ENCODE measurements at places on chromosomes 12 and 14.

- no peak for DNase-seq
These were observed 169.9 kb upstream of the LHX5 start for GRCh38 chr12:113641426-113642030.

DNA sequence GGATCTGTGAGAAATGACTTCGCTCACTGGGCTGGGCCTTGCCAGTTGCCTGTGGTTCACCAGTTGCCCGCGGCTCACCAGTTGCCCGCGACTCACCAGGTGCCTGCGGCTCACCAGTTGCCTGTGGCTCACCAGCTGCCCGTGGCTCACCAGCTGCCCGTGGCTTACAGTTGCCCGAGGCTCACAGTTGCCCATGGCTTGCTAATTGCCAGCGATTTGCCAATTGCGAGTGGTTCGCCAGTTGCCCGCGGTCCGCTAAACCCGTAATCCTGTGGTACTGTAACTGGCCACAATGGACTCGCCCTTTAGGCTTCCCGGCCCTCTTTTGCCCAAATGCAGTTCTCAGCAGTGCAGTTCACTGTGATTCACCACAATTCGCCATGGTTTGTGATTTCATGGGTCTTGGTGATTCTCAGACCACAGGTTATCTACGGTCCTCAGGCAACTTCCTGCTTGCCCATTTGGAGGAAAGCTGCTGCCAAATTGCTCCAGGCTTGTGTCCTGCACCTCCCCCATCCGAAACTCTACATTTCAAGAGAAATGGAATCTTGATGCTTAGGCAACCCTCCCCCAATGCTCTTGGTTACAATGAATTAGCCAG, 15.0 kb upstream of the MEG3 start:
- no peak for DNase-seq

DNA sequence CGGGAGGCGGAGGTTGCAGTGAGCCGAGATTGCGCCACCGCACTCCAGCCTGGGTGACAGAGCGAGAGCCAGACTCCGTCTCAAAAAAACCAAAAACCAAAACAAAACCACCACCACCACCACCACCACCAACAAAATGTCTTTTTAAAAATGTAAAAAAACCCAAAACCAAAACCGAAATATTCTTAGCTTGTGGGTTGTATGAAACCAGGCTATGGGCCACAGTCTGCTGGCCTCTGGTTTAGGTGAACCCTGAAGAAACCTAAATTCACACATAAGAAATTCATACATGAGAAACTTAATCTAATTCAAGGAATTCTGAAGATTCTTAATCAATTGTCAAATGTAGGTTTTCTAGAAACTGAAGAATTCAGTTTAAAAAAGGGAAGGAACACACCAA, 37.6 kb downstream of the INSM2 start:
- DNase-seq, result no peak

DNA sequence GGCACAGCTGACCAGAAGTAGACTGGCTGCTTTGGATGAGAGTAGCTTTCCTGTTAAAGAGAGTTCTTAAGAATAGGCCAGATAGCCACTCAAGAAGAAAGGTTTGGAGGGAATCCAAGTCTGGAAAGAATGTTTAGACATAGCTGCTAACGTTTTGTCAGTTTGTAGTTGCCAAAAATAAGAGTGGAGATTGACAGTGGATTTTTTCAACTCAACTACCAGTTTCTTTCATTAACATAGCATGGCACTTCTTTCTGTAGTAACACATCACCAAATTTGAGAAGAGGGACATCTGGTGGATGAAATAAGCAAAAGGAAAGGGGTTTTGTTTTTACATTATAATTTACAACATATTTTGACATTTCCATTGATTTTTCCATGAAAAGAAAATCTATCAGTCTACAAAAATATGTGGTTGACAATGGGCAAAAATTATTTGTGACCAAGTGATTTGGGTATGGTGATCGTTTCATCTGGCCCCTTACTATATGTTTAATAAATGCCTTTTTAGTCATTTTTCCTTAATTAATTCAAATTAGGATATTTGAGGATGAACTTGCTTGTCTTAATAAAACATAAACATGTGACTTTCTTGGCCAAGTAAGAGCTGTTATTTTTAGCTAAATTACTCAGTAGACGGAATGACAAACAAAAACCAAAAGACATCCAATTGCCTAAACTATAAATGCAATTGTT, 71.1 kb downstream of the PTPRR start:
- no peak for DNase-seq

GRCh38 chr14:74980731-74981461, 21.8 kb upstream of the EIF2B2 start:
- no peak for DNase-seq

DNA sequence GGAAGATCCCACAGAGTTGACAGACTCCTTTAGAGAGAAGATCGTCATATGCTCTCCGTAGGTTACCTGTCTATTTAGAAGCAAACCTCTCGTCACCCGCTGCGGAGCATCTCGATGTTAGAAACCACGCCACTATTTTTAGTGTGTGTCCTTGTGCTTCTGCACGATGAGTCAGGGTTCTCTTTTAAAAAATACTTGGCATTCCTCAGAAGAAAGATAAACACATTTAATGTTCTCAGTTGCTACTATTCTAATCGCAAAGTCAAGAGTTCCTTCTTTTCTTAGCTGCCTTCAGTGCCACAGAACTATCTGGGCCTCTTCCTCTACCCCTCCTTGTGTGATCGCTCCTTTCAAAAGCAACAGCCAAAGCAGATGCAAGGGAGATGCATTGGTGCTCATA, 192.4 kb downstream of the PELI2 start:
- DNase-seq, result no peak

- DNase-seq, result no peak
These were observed 21.0 kb upstream of the PPP1R13B start for GRCh38 chr14:103868242-103868897.

DNA sequence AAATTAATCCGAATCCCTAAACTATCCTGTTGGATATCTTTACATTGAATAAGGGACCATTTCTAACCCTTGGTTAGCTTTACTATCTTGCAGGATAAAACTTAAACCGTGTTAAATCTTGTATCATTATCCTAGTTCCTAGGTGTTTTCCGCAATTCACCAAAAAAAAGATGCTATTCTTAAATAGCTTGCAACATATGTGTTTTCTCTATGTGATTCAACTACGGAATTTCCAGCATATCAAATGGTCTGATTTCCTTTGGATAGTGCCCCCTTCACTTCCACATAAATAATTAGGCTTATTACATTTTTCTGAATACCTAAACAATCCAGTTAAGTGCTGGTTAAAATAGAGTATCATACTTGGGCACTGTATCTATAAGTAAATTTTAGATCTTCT, 130.3 kb downstream of the ITPR2 start:
- no peak for DNase-seq

DNA sequence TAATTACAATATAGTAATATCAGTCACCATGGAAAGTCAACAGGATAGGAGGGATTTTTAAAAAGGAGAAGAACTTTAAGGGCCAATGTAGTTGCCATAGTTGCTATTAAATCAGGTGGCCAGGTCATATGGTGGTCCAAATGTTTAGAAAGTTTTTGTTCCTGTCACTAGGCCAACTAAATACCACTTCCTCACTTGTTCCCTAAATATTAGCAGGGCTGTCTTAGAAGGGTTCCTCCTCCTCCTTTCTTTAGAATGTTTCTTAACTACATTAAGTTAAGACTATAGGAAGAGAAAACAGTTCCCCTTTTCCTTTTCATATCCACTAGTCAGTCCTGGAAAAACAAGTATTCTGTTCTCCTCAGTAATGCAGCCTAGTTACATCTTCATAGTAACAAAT, 50.3 kb downstream of the MON2 start:
- DNase-seq, result no peak

DNA sequence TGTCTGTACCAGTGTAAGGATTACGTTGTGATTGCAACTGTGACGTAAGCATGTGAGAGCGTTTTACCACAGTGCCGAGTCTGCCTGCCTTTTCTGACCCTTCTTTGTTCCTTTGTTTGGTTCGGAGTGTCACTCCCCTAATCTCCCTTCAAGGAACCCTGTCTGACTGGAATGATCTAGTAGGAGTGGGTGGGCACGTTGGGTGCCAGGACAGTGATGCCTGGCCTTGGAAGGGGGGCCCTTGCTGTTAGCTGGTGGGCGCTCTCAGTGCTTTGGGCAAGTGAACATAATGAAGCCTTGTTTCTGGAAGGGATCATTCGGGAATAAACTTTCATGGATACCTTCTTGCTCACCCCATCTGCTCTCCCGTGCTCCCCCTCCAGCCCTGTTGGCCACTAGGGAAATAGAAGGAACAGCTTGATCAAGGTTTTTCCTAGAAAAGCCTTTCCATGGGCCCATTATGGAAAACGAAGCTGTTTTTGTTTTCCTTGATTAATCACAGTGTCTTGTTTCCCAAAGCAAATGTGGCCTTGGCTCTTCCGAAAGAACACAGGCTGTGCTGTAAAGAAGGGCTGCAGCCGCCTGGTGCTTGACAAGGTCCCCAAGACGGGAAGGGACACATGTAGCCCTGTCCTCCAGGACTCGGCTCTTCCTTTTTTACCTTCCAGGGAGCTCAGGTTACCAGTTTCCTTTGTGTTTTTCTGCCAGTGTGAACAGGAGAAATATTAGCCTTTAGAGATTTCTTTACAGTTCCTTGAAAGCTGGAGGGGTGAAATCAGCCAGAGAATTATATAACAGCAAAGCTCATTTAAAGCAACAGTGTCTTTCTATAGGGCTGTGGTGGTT, 215.5 kb downstream of the CRADD start:
- DNase-seq, result no peak

- DNase-seq, result no peak
These were observed 118.2 kb downstream of the METTL25 start for GRCh38 chr12:82476511-82476910.

GRCh38 chr12:60842181-60842580, 1246.4 kb downstream of the SLC16A7 start:
- no peak for DNase-seq

- no peak for DNase-seq
These were observed 66.2 kb downstream of the IRF2BPL start for GRCh38 chr14:76962303-76962660.

DNA sequence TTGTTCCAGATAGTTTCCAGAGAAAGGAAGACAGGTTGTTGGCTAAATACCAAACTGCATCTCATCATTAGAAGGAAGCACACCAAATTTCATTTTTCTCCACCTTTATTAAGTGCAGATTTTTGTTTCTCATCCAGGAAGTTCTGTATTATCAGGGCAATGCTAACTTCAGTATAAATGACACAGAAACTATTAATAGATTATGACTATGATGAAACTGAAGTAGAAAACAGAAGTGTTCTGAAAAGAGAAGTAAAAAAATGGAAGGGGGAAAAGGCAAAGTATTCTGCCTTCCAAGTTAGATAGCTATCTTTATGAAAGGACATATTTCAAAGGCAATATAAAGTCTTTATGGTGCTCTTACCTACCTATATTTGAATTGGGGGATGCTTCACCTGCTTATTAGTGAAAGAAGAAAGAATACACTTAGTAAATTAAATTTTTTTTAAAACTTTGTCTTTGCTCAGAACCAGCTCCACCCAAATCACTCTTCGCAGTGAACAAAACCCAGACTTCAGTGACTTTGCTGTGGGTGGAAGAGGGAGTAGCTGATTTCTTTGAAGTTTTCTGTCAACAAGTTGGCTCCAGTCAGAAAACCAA, 223.9 kb downstream of the PTPRO start:
- no peak for DNase-seq

GRCh38 chr14:45785240-45785639, 532.2 kb upstream of the MIS18BP1 start:
- DNase-seq, result no peak

DNA sequence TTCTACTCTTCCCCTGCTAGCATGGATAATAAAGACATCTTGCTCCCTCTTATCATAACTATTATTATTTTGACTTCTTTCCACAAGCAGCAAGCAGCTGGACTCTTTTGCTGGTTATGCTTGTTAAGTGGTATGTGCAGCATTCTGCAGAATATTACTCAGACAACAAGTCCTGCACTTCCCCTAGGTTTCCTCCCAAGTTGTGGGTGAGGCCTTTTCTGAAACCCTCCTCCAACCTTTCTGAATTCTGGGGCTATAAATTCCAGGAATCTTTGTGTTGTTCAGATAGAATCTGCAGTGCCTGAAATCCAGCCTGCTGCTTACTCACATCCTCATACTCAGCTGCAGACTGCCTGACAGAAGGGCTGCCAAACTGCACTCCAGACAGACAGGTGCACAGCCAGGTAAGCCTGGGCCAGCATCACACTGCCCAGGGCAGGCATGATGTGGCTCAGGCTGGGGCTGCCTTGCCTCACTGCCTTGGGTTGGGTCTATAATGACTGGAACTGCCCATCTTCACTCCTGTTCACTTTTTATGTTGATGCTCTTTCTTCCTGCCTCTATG, 6.2 kb upstream of the DHRS2 start:
- no peak for DNase-seq

GRCh38 chr14:60736494-60736893, 1.9 kb downstream of the MNAT1 start:
- DNase-seq, result no peak

DNA sequence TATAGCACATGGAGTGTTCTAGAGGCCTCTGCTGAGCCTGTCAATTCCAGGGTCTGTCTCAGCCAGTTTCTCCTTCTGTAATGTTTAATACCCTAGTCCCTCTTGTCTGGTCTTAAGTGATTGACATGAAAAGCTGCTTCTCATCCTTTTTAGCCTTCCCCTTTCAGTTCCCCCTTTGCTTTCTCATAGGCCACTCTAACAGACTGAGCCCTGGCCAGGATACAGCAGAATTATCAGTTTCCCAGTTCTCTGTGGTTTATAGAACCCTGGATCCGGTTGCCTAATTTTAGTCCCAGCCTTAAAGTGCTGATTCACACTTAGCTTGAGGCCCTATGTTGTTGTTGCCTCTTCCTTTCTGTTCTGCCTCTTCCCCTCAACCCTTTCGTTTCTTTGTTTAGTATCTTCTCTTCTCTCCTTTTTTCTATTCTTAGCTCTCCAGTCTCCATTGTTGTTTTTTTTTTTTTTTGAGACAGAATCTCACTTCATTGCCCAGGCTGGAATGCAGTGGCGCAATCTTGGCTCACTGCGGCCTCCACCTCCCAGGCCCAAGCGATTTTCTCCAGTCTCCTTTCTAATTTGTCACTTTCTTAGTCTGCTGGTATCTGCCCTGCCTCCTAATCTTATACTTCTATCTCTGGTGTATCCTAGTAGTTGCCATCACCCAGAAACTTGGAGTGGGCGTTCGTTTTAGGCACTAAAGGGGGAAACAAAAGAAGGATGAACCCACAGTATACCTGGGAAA, 2.9 kb upstream of the BIN2 start:
- DNase-seq, result no peak

Measured in stimulated activated CD4-positive, alpha-beta T cell treated with anti-CD3 and anti-CD28 coated beads, Interleukin-12 subunit alpha, Interleukin-12 subunit beta, amount 100 ng/mL, for 24 hours (primary cell).